ENCODE measurements at places on chromosomes 6 and 20.

DNA sequence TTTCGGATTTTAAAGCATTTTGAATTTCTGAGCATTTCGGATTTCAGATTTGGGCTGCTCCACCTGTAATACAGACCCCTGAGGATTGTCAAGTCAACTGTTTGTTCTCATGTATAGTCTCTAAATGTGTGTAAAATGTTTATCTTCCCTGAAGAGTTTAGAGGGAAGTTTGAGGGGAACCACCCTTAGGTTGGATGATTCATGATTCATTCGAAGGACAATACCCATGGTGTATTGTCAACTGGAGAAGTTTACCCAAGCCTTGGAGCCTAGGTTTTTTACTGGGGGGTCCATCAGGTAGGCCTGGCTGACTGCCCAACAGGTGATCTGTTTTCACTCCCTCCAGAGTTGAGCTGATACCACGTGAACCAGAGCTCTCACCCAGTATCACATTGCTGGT, 18.9 kb downstream of the GSTA4 start:
- DNase-seq = no peak

- DNase-seq = no peak
Measured at GRCh38 chr6:46367354-46368168, 123.7 kb downstream of the RCAN2 start.

- DNase-seq = no peak
Measured at GRCh38 chr6:162389343-162390085, 338.1 kb downstream of the PRKN start.

DNA sequence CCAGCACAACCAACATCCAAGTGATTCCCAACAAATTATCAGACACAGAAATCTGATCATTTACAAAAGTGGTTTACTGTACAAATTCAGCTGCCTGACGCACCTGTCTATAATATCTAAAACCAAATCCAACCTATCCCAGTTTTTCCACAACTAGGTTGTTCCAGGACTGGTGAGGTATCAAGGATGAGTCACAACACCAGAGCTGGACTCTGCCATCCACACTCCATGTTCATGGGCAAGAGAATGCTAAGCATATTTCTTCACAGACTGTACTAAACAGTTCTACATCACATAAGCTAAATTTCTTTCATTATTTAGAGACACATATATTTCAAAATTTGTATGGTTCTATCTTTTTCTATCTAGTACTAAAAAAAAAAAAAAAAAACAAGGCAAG, 141.6 kb downstream of the BTBD9 start:
- no peak for DNase-seq

GRCh38 chr6:28900577-28901256, 23.1 kb downstream of the TRIM27 start:
- no peak for DNase-seq

GRCh38 chr6:19602434-19603013, 234.6 kb upstream of the ID4 start:
- no peak for DNase-seq

DNA sequence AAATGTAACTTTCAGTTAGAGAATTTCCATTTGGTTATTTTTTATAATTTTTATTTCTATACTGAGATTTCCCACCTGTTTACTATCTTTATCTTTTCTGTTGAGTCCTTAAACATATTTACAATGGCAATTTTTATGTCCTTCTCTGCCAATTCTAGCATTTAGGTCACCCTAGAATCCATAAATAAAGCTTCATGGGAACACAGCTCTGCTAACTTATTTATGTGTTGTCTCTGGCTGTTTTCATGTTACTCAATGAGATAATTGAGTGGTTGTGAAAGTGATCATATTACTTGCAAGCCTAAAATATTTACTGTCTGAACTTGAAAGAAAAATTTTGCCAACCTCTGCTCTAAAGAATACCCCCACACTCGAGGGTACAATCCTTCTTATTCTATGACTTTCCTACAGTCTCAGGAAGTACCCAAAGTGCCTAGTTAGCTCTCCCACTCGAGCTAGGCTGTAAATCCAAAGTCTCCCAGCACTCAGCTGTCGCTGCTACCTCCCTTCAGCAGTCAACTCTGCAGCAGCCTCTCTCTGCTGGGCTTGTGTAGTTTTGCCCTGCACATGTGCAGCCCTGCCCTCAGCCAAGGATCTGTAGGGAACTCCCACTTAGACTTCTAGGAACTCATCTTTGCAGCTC, 53.5 kb upstream of the GCLC start:
- DNase-seq = no peak

DNA sequence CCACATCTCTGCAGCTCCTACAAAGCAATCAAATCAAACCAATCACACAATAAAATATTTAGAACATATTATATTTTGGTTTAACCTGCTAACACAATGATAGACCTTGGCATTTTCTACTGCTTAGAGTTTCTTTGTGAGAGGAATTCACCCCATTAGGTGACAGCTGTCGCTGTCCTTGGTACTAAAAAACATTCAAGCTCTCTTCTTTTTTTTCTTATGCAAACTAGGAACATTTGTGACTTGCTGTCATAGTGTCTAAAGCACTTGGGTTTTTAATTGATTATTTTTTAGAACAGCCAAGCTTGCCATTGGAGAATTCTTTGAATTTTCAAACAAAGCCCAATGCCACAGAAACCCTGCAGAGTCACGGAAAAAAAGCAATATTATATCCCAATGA, 46.4 kb downstream of the CNR1 start:
- DNase-seq = no peak

DNA sequence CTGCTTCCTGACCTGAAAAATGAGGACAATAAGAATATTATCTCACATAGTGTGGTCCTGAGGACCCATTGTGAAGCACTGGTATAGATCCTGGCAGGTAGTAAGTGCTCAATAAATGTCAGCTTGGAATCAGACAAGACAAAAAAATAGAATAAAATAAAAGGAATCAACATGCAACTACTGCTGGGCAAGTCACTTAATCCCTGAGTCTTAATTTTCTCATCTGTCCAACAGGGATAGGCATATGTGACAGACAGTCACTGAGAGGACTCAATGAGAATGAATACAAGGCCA, 38.0 kb upstream of the PIM1 start:
- DNase-seq = no peak

GRCh38 chr6:52135217-52135616, 47.8 kb upstream of the PKHD1 start:
- no peak for DNase-seq

DNA sequence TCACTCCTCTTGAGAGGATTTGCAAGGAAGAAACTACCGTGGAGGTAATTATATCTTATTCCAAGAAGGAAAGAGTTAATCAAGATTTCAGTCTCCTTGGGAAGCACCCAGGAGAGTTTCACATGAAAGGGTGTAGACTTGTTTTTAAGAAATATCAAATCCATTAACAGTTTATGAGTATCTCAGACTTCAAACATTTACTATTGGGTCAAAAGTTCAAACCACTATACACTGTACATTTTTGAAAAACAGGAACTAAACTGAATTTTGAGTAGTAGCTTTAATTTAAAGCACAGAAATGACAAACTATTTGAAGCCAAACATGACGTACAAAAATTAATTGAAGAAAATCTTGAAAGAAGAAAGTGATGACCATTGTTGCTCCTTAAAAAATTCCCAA, 164.0 kb downstream of the FOXC1 start:
- DNase-seq = no peak

GRCh38 chr6:3698021-3698420, 53.5 kb downstream of the PXDC1 start:
- no peak for DNase-seq

DNA sequence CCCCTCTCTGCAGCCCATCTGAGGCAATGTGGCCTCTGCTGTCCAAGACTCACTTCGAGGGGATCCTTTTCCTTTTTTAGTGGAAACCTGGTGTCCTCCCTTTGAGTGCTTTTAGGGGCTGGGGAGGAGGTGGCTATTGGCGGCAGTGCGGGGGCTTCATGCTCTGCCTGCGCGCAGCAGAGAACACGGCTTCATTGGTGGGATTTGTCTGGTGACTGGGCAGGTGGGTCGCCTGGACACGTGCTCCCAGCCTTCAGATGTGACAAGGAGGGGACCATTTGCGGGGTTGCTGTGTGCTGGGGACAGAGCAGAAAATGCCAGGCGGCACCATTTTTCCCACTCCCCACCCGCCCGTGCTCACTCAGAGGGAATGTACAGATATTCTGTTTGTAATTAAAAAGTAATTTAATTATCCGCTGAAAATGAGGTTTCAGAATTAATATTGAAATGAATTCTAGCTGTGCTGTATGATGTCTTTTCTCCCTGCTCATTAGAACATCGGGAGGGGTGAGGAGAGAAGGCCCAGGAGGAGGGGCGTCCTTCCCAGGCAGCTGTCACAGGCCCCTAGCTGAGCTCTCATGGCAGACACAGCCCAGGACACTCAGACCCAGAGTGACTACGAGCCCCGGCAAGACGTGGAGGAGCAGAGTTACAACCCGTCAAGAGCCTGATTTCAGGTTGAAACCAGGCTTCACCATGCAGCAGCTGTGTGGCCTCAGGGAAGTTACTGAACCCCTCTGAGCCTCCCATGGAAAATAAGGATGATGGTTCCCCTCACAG, 417.2 kb upstream of the SULF2 start:
- no peak for DNase-seq

GRCh38 chr20:4795394-4795793, 73.7 kb downstream of the PRND start:
- peak; percentile 21 for DNase-seq

DNA sequence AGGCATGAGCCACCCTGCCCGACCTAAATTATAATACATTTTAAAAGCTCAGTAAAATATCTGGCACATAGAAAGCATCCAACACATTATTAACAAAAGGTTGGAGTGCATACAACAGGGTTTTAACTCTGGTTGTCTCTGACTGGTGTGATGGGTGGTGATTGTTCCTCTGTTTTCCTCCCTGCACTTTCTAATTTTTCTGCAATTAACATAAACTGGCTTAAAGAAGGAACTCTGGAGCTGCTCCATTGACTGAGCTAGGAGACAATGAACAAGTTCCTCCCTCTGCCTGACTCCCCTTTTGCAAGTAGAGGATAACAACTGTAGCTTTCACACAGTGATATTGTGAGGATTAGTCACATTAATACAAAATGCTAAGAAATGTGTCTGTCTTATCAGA, 48.5 kb upstream of the SIRPG start:
- no peak for DNase-seq

DNA sequence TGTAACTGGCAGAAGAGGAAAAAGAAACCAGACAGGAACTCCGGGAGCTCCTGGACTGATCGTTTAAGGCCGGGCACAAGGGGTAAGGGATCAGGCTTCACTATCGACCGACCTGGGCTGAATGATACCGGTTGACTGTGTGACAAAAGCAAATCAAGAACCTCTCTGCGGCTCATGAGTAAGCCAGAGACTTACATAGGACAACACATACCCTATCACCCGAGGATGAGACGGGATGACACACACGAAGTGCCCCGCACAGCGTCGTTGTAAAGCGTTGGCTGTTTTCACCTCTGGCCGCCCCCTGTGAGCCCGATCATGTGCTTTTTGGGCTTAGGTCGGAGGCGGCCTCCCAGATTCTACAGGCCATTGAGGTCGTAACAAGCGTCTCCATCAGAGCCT, 695 bp upstream of the TGIF2 start:
- peak; percentile 60 for DNase-seq

- no peak for DNase-seq
Measured at GRCh38 chr20:63843778-63844177, 12.7 kb upstream of the ZBTB46 start.

DNA sequence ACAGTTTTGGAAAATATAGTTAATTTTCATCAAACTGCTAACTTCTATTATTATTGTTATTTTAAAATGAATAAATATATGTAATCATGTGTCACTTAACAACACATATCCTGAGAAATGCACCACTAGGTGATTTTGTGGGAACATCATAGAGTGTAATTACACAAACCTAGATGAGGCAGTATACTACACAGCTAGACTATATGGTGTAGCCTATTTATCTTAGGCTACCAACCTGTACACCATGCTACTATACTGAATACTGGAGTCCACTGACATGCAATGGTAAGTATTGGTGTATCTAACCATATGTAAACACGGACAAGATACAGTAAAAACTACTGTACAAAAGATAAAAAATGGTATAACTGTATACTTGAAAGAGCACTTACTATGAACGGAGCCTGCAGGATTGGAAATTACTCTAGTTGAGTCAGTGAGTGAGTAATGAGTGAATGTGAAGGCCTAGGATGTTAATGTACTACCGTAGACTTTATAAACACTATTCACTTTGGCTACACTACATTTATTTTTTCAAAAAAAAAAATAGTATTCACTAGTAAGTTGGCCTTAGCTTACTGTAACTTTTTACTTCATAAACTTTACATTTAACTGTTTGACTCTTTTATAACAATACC, 72.4 kb downstream of the ASCC3 start:
- DNase-seq = no peak

DNA sequence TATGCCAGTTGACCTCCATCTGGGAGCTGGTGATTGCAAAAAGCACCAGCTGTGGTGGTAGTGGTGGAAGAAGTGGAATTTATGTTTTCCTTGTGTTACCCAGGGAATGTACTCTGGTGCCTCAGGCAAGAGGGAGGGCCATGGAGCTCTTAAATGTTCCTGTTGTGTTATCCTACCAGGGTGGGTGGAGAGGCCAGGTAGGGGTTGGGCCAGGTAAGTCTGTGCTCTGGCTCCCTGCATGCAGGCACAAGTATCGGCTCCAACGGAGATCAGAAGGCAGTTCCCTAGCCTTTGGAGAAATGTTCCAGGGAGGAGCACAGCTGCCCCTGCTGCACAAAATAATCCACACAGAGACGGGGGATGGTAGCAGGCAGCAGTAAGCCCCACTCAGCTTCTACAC, 419.3 kb upstream of the EYS start:
- no peak for DNase-seq

DNA sequence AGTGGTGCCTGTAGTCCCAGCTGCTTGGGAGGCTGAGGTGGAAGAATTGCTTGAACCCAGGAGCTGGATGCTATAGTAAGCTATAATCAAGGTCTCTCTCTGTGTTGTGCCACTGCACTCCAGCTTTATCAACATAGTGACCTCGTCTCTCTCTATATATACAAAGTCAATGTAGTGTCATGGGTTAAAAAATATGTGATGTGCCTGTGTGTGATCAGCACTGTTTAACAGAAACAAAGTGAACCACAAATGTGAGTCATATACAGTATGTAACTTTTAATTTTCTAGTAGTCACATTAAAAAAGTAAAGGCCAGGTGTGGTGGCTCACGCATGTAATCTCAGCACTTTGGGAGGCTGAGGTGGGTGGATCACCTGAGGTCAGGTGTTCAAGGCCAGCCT, 85.3 kb upstream of the RNF24 start:
- DNase-seq = no peak

DNA sequence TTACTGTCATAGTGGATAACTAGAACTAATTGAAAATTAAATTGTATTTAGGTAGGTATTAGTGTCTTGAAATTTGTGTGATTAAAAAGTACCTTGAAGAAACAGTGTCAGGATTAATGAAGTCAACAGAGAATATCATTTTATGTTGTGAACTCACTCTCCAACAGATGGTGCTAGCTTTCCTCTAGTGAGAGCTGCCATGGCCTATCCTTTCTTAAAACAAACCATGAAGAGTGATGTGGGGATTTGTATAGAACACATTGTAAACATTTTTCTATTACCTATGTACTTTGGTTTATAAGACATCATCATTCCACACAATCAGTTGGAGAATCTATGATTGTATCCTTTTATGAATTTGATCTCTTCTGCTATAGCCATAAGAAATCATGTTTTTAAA, 4.8 kb upstream of the SRSF12 start:
- no peak for DNase-seq

Data from activated gamma-delta T cell treated with Interleukin-2 at 50 U/mL for 16 hours (primary cell).